Posterior vena cava (tissue), 2 donors: ENCODE measurements at places on chromosomes 3 and 15. TPM values are rescaled to one million over a fixed set of nuclear protein-coding genes. Genes with fewer than 3 reads are reported as not detected.
A peak's percentile ranks its signal among the peaks of the same experiment; 100 is the strongest.

DNA sequence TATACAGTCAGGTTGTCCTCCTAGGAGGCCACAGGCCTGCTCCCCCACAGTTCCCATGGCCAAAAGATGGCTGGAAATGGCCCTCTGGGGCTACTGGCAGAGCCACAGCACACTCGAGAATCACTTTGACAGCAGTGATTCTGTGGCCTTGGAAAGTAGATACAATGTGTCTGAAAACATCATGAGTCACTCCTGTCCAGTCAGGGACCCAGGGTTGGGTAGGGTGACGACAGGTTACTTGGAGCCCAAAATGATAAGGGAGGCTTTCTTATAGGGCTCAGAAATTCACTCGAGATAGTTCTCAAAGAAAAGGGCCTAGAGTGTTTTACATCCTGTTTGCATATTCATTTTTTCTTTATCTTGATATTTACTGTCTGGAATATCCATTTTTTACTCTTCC lies 24.3 kb downstream of the MRPS25 start:
- no peak for DNase-seq

DNA sequence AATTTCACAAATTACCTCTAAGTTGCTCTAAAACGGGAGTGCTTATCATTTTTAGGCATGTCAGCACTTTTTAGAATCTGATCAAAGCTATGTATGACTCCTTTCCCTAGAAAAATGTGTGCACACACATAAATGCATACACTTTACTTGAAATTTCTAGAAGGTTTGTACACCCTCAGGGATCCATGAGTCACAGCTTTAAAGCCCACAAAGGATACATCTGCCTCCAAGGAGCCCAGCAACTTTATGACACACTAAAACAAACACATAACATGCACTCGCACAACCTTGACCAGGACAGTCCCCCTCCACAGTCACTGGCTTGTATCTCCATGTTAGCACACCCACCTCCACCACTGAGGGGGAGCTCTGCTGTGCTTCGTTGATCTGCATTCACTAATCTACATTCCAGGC lies 722.0 kb upstream of the CFAP20DC start:
- no peak for DNase-seq

DNA sequence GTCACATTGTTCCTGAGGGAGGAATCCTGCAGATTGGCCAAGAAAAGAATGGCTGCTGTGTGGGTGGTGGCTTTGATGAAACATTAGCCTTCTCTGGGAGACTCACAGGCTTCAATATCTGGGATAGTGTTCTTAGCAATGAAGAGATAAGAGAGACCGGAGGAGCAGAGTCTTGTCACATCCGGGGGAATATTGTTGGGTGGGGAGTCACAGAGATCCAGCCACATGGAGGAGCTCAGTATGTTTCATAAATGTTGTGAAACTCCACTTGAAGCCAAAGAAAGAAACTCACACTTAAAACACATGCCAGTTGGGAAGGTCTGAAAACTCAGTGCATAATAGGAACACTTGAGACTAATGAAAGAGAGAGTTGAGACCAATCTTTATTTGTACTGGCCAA lies 6.1 kb downstream of the PTX3 start:
- no peak for DNase-seq

Gene KLHL6
- total RNA-seq: 2.0 TPM

Gene GOLGA8M
- total RNA-seq: 2.2 TPM

GRCh38 chr3:17489139-17489538 lies 253.3 kb downstream of the TBC1D5 start:
- DNase-seq: no peak

- DNase-seq: peak; percentile 74
Measured at GRCh38 chr3:52319921-52320595, 3.9 kb downstream of the DNAH1 start.

GRCh38 chr15:88302373-88302772 lies 45.8 kb upstream of the NTRK3 start:
- DNase-seq: no peak

DNA sequence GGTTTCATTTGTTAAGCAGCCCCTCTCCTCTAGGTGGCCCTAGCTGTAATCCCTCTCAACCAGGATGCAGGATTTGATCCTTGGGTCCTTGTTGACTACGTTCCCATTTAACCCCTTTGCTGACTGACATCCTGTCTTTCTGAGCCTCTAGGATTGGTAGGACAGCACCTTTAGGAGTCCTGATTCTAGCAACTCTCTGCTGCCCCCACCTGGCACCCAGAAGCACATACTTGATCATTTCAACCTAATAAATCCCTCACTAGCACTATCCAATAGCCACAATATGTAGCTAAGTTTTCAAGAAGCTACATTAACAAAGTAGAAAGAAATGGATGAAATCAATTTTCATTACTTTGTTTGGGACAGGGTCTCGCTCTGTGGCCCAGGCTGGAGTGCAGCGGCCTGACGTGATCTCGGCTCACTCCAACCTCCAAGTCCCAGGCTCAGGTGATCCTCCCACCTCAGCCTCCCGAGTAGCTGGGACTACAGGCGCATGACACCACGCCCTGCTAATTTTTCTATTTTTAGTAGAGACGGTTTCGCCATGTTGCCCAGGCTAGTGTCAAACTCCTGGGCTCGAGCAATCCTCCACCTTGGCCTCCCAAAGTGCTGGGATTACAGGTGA lies 28.3 kb downstream of the RSL24D1 start:
- no peak for DNase-seq

DNA sequence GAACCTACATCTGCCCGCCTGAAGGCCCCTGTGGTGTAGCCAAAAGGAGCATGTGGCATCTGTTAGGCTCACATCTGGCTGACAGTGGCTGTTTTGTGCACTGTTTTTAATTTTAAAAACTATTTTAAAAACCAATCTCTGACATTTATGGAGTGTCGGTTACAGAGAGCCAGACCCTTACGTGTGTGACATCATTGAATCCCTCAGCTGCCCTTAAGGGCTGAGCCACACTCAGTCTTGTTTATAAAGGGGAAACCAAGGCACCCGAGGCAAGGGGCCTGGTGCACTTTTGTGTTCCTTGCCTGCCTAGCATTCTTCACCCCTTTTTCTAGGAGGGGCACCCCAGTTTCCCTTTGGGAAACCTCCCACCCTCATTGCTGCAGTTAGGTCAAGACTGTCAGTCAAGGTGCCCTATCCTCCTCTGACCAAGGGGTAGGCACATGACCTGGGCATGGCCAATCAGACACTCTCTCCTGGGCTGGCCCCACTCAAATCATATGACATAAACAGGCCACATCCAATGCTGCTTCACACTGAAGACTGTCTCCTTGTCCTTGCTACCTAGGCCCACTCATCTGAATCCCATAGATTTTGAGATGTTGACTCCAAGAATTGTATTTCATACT lies 105.3 kb downstream of the LSM3 start:
- no peak for DNase-seq

DNA sequence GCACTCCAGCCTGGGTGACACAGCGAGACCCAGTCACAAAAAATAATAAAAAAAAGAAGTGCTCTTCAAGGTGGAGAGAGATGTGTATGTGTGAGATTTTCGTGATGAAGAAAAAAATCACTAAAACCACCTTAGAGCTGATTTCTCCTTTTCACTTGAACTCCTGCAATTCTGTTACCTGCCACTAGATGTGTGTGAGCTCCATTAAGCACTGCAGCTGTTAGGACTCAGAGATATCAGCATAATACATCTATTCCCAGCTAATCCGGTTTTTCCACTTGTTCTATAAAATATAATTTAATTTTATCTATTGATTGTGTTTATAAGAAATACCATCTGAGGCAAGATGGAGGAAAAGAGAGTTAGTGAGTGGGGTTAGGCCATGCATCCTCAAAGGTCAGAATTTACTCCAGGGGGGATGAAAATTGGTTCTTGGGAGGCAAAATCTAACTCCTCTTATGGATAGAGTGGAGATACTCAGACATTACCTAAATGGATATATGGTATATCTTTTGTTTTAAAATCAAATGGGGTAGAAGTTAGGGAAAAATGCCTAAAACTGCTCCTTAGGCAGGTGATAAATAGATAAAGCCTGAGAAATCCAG lies 152.7 kb downstream of the IL20RB start:
- no peak for DNase-seq

DNA sequence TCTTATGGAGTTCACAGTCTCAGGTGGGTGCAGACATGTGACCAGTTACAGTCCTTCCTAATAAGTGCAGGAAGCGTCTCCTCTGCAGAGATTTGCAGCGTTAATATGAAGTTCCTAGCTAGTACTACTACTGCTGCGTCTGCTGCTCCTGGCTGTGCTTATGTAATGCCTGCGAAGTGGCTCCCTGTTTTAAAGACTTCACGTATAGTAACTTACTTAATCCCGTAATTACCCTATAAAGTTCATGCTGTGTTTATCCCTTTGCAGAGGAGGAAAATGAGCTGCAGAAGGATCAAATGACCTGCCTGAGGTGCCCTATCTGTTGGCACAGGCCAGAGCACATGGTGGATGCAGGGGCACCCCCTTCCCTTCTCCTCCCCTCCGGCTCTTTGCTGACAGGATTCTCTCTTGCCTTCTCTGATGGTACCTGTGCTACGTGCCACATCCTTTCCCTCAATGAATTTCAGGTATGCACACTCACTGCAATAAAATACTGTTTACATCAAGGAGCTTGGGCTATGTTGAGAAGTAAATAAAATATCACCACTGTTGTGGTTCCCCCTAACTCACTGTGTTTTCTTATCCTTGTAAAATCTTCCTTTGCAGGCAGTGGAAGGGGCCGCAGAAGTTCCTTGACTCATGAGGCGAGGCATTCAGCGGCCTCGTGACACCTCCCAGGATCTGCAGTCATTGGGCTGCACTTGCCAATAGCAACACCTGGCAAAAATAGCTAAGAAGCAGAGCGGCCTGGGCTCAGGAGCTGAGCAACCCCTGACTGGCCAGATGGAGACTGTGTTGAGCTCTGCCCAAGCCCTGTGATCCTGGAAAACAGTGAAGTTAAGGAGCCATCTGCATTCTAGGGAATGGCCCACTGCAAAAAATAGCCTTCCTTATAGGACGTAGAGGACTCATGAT lies 188.9 kb upstream of the ATP10A start:
- no peak for DNase-seq

DNA sequence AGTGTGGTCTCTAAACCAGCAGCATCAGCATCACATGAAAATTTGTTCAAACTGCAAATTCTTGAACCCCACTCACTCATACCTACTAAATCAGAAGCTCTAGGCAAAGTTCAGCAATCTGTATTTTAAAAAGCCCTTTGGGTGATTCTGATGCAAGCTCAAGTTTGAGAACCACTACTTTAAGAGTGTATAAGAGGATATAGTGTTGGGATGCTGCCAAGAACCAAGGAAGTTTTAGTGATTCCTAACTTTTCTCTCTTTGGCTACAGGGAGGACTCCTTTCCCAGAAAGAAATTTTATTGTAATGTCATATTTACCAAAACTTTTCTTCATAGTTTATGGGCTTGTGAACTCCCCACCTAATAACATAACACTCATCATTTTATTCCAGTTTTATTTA lies 422.2 kb downstream of the TBC1D5 start:
- DNase-seq: no peak

Gene ACKR4
- total RNA-seq: 5.8 TPM

GRCh38 chr3:189229196-189229828 lies 57.5 kb downstream of the TPRG1 start:
- no peak for DNase-seq

DNA sequence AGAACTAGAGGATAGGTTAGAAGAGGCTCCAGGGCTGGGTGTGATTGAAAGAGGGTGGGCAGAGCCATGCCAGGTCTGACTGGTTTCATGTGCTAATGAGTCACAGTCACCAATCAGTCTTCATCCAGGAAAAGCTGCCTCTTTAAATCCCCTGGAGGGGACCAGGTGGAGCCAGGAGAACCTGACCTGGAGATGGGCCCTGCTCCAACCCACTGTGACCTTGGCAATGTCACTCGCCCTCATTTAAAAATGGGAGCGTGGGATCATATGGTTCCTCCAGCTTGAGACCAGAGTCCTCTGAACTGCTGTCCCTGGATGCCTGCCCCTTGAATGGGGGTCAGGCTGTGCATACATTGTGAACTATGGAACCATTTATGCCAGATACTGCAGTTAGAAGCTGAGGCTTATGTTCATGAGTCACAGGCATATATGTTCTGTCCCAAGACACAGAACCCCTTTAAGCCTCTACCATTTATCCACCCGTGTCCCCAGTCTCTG lies 23.0 kb downstream of the HES1 start:
- DNase-seq: no peak

DNA sequence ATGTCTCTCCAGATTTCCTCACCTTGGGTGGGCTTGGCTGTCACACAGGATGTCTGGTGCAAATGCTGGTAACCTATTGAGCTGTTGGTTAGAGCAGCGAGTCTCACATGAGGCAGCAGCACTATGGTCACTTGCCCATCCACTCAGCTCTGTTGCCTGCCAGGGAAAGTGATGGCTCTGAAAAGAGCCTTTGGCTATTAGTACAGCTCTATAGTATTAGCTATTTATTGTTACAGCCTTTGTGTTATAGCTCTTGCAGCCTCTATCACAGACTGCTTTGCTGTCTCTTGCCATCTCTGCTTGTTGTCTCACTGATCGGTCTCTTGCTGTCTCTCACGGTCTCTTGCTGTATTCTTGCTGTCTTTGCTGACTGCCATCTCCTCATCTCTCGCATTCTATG lies 114.3 kb downstream of the MFSD1 start:
- DNase-seq: no peak

DNA sequence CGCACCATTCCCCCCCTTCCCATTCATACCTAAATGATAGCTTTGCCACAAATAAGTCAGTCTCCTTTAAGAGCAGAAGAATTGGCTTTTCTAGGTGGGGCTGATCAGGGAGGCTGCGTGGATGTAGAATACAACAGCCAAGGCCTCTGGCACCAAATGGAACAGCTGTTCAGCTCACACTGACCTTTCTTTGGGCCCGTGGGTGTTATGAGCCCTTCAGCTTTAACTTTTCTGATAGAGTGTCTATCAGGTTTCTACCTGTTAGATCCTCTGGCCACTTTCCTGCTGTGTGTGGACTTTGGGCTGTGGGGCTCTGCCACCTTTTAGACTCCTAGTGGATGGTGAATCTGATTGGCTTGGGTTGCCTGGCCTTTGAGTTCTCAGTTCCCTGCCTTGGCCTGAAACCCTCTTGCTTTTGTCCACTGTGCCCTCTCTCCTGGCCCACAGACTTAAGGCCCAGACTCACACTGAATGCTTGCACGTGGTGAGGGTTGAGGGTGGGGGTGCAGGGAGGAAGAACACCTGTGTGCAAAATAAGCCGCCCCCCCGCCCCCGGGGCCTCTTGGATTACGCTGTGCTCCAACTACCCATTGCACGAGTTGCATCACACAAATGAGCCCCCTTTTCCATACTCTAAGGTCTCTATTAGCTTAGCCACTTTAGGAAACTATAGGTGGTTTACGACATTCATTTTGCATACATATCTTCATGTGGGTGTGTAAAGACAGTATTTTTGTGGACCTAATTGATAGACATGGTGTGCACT lies 1.3 kb upstream of the RFX7 start:
- no peak for DNase-seq

Gene VEPH1
- total RNA-seq: 1.7 TPM

Gene HYAL3
- total RNA-seq: 3.9 TPM
